A549 treated with dexamethasone at 1 μM for 4 hours (cell line): ENCODE measurements at places on chromosomes 7 and 10. TPM values are rescaled to one million over a fixed set of nuclear protein-coding genes. Genes with fewer than 3 reads are reported as not detected.

Gene GIMAP6
- total RNA-seq, result not detected in 5 replicates

Gene RNF133
- not detected in 5 replicates for total RNA-seq

Gene CCDC172
- not detected in 5 replicates for total RNA-seq

Gene NUDT13
- 2.4 to 3.7 TPM (median 2.7 TPM) in 5 replicates for total RNA-seq

Gene CACNB2
- not detected in 5 replicates for total RNA-seq
